ENCODE measurements at places on chromosomes 5 and 9. TPM values are rescaled to one million over a fixed set of nuclear protein-coding genes. Genes with fewer than 3 reads are reported as not detected.

DNA sequence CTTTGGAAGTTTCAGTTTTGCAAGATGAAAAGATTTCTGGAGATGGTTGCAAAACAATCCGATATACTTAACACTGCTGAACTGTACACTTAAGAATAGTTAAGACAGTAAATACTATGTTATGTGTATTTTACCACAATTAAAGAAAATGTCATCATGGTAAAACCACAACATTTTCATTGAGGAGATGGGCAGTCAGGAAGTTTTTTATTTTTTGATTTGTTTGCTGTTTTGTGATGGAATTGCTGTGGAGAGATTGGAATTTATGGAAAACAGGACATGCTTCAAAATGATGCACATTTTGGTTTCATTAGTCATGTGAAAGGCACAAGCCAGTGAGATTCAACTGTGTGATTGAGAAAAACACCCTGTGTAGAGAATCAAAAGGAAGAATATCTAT is 90.5 kb upstream of the AGXT2 start:
- H3K4me1 ChIP-seq: no peaks in the 10 kb centered on the region
- H3K27ac ChIP-seq: no peak overlapping the region
- H3K27me3 ChIP-seq: peaks cover 5% of the 10 kb centered on the region
- no peak for DNase-seq
- no peak overlapping the region for H3K4me3 ChIP-seq
- H3K36me3 ChIP-seq: no peaks in the 10 kb centered on the region

GRCh38 chr5:53713978-53714666 is 153.7 kb downstream of the NDUFS4 start:
- H3K4me3 ChIP-seq: no peak overlapping the region
- H3K36me3 ChIP-seq: no peaks in the 10 kb centered on the region
- H3K27ac ChIP-seq: no peak overlapping the region
- H3K27me3 ChIP-seq: no peaks in the 10 kb centered on the region
- DNase-seq: no peak

MARCHF11 gene
- total RNA-seq: not detected

EGR1 gene
- 6.2 TPM for total RNA-seq

DNA sequence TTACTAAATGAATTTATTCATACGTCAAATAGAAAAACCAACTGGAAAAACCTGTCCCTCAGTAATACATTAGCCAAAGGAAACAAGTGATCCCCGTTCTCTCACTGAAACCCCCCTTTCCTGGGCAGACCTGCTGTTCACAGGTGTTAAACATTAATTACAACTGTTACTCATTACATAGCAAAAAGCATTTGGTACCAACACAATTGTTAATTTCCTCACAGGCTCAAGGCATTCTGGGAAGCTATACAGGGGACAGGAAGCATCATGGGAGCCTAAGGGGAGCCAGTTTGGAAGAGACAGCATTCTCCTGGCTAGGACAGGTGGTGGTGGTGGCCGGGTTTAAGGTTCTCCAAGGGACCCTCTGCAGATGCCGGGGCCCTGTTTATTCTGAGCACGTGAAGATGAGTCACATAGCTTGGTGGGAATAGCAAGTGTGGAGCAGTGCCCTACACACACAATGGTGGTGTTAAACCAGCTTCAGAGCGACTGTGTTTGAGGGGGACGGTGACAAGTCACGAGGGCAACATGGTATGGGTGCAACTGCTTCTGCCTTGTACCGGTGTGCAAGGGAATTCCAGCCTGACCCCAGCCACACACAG is 62.6 kb upstream of the SLC25A51 start:
- no peak overlapping the region for H3K4me3 ChIP-seq
- DNase-seq: no peak
- H3K27ac ChIP-seq: no peak overlapping the region
- no peaks in the 10 kb centered on the region for H3K27me3 ChIP-seq

Data from CD4-positive, alpha-beta T cell (primary cell).